ENCODE measurements at places on chromosomes 7 and 10.

DNA sequence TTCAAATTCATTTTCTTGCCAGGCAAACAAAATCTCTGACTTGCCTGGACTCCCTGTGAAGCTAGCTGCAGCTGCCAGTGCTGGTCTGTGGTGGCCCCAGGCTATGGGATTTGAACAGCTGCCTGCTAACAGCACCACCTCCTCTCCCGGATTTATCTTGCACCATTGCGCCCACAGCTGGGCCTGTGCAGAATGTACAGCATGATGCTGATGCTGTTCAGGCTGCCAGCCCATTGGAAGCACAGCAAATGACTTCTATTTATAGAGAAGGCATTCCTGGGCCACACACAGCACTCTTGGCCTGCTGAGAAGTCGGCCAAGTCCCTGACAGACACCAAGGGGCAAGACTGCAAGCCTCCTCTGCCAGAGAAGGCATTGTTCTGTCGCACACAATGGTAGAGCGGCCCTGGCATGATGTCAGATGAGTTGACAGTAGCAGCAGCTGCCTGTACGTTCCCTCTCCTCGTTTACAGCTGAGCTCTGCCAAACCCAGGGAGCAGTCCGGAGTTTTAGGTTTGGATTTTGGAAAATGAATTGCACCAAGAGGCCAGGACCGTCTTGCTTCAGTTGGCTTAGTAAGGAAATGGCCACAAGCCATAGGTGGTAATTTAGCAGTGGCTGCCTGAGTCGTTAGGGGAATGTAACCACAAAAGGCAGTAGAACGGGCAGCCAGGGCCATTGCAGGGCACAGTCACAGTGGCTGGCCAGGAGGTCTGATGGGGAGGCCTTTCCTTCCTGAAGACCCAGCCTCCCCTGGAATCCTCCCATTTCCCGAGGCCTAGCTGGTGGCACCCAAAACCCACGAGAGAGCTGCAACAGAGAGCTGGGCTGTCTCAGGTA lies 38.5 kb downstream of the MTURN start:
- no peak for DNase-seq

- no peak for DNase-seq
These were observed 5.9 kb downstream of the NACAD start for GRCh38 chr7:45082831-45083331.

GRCh38 chr7:3670898-3671297 lies 369.8 kb downstream of the SDK1 start:
- DNase-seq: no peak

DNA sequence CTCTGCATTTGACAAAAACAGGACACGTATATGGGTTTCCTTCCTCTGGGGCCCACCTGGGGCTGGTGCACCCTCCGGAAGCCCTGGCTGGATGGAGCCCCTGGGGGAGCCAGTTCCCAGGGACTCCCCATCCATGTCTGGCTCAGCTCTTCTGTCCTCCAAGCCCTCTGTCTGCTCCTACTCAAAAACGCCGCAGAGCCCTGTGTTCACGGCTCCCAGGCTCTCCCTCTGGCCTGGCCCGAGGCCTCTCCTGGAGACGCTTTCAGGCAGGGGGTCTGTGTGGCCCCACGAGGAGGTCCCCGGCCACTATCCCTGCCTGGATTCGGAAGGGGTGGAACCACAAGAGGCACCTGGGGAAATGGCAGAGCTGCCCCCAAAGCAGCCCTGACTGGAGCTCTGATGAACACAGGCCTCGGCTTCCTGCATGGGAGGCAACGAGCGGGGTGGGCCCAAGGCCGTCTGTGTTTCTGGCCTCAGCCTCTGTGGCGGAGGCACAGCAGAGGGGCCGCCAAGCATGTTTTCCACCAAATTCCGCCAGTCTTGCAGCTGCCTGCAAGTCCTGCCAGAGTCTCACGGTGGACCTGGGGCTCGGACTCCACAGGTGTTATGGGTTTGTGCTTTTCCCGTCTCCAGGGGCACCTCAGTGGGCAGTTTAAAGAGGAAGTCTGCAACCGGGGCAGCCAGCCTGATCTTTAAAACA lies 22.6 kb upstream of the INPP5A start:
- no peak for DNase-seq

DNA sequence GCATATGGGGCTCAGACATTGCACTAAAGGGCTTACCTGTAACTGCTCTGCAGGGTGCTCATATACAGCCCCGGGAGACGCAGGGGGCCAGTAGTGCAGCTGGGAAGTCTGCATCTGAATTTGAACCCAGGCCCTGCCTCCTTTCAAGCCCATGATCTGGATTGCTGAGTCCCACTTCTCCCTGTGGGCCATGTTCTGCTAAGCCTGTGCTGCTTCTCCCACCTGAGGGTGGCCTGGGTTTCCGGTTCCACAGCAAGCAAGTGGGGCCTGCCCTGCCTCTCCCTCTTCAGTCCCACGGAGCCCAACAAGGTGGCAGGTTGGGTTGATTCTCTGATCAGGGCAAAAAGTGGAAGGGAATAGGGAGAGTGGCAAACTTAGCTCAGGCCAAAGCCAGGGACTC lies 56.6 kb upstream of the GDF10 start:
- no peak for DNase-seq

DNA sequence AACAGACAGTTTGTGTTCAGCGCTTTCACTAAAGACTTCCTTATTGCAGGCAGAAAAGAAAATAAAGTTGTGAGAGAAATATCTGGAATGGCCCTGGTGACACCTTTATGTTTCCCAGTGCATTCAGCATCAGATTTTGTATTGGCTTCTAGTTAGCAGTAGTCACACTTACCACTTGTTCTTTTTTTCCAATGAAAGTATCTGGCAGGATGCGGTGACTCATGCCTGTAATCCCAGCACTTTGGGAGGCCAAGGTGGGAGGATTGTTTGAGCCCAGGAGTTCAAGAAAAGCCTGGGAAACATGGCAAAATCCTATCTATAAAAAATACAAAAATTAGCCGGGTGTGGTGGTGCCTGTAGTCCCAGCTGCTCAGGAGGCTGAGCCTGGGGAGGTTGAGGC lies 649.6 kb downstream of the LRMDA start:
- no peak for DNase-seq

- DNase-seq: no peak
These were observed 30.3 kb upstream of the CDK1 start for GRCh38 chr10:60747817-60748469.

DNA sequence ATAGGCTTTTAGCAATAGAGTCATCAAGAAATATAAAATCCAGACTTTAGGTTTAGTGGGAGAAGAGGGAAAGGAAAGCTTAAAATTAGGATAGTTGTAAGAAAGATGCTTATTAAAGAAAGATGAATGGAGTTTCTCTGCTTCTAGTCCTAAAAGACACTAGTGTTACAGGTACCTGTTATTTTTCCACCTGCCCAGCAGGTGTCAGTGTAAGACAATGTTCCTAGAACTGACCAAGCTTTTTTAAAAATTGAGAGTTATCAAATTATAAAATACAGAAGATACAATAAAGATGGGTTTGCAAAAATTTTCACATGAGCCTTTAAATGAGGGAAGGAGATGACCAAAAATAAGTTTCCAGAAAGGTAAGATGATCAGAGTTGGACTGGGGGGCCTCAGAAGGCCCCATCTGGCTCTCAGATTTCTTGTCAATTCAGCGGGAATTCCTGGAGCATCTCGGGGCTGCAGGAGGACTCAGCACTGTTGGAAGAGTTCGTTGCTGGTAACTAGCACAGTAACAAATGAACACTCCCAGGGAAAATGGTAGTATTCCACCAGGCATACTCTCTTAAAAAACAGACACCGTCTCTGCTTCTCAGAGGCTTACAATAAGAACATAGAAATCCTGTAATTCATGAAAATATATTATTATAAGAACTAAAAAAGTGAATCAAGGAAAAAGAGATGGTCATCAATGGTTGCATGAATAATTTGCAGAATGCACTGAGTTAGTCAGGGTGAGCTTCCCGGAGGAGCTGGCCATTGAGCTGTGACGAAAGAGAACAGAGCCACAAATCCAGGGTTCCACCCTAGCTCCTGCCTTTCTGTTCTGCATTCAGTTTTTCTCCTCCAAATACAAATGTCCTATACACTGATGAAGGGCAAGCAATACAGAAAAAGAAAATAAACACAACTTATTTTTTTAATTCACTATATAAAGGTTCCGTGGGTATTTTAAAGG lies 71.8 kb upstream of the PIK3CG start:
- DNase-seq: no peak

- DNase-seq: no peak
These were observed 37.2 kb upstream of the TMEM273 start for GRCh38 chr10:49225218-49225876.

GRCh38 chr7:81162771-81163525 lies 244.1 kb upstream of the SEMA3C start:
- no peak for DNase-seq

- DNase-seq: no peak
These were observed 1.4 kb upstream of the CREB5 start for GRCh38 chr7:28410628-28411531.

GRCh38 chr10:12150163-12150562 lies 20.7 kb downstream of the SEC61A2 start:
- no peak for DNase-seq

GRCh38 chr10:6535156-6535764 lies 44.8 kb downstream of the PRKCQ start:
- no peak for DNase-seq

- DNase-seq: no peak
These were observed 16.1 kb upstream of the TAS2R40 start for GRCh38 chr7:143205560-143206293.

DNA sequence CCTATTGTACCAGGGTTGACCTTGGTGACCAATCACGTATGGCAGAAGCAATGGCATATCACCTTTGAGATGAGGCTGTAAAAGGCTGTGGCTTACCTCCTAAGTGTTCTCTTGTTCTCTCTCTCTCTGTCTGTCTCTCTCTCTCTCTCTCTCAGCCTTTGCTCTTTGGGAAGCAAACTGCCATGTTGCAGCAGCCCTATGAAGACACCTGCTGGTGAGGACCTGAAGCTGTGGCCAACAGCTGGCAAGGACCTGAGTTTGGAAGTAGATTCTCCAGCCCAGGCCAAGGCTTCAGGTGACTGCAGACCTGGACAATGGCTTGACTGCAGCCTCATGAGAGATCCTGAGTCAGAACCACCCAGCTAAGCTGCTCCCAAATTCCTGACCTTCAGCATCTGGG lies 161.4 kb downstream of the GPAM start:
- DNase-seq: no peak

GRCh38 chr7:151859111-151859947 lies 17.6 kb downstream of the PRKAG2 start:
- no peak for DNase-seq

GRCh38 chr7:100372256-100372655 lies 1.0 kb upstream of the PILRA start:
- peak; percentile 48 for DNase-seq

- DNase-seq: no peak
These were observed 163.1 kb upstream of the HGF start for GRCh38 chr7:81932936-81933335.

- no peak for DNase-seq
These were observed 696.7 kb downstream of the LRMDA start for GRCh38 chr10:76127984-76128589.

DNA sequence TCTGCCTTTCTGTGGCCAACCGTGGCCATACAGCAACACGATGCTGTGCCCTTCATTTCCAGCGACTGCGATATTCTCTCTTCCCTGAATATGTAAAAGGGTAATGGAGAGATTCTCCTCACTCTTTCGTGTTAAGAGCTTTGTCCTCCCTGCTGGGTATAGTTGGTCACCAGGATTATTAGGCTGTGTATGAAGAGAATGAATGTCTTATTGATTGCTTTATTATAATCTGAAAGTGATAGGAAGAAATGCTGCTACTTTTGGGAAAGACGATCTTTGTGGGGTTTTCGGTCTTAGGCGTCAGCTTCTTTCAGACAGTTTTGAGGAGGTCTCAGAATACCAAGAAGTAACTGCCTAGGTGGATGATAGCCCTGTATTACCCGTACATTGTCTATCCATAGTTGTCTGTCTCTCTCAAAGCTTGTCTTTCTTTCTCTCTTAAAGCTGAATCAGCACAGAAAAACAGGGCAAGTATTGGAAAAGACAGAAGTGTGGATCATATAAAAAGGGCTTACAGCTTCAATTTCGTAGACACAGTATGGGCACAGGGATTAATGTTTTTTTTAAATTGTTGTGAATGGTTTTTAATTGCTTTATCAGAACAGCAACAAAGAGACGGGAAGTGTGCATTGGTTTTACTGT lies 1.2 kb downstream of the AHCYL2 start:
- DNase-seq: peak; percentile 32

DNA sequence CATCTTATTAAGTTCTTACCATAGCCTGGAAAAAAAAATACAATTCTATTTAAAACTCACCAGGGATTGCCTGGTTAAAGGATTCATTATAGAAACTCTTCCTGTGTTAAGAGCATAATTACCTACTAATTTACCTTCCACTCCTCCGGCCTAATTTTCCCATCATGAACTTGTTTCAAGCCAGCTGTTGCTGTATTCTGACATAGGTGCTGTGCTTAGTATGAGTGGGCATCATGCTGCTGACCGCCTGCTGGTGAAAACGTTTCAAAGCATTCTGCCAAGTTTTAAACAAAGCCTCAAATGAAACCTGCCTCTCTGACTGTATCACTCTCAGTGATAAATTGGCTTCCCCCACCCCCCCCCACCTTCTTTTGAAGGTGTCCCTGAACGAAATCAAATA lies 47.8 kb upstream of the KCNMA1 start:
- DNase-seq: no peak

- no peak for DNase-seq
These were observed 86.0 kb downstream of the ARID5B start for GRCh38 chr10:61987537-61987936.
